ENCODE measurements at places on chromosomes 11 and 22.

DNA sequence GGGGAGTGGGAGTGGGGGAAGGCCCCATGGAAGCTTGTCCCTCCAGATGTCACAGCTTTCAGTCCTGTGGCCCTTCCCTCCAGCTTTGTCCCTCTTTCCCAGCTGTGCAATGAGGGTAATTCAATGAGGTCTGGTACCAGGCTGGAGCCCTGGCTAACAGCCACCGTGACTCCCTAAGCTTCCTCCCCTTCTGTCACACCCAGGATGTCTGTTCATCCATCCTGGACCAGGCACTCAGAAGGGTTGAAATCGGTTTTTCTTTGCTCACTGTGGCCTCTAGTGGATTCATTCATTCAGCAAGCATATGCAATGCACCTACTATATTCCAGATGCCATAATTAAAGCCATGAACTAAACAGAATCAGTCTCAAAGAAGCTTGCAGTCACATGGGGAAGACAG lies 38.7 kb downstream of the SYT13 start:
- DNase-seq, result no peak

- no peak for DNase-seq
Observed at GRCh38 chr11:105456950-105457349, 152.9 kb upstream of the GRIA4 start.

DNA sequence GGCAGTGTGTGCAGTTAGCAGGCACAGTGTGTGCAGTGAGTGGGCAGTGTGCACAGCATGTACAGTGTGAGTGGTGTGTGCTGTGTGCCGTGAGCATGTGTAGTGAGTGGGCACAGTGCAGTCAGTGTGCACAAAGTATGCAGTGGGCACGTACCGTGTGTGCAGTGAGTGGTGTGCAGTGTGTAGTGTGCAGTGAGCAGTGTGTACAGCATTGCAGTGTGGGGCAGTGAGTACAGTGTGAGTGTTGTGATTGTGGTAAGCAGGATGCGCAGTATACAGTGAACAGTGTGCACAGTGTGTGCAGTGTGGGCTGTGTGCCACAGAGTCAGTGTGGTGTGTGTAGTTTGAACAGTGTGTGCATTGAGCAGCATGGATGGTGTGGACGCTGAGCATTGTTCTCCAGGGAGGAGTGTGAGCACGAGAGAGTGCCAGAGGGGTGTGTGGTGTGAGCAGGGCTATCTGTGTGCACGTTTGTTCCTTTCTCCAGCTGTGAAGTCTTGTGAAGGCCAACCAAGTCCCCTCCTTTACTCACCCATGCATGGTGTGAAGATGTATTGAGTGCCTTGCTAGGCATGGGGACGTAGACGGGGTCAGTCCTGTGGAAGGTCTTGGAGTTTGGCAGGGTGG lies 3.0 kb downstream of the SHANK3 start:
- no peak for DNase-seq

DNA sequence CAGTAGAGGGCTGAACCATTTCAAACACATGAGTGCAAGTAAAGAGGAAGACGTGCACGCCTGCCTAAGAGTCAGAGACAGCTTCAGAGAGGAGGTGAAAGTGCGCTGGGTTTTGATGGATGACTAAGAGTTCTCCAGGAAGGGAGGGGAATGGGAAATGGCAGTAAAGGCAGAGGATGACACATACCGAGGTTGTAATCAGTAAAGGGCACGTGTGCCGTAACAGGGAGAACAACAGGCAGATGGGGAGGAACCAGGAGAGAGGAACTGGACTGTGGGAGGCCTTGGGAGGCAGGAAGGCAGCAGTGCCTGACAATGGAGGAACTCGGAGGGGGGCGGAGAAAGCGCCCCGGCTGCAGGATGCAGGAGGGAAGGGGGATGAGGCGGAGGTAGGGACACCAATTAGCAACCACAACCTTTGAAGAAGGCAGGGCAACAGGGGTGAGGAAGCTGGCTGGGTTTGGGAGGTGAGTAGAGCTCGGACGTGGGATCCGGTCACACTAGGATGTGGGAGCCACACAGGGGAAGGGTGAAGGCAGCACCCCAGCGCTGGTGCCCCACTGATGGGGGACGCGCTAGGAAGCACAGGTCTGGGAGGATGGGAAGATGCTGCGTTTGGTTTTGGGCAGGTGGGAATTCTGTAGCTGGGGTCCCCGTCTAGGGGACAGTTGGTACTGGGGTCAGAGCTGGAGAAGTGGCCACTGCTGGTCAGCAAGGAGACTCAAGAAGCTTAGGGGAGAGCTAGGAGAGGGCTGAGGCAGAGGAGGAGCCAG lies 67.4 kb downstream of the SCUBE1 start:
- no peak for DNase-seq

GRCh38 chr11:102546427-102546826 lies 15.9 kb upstream of the MMP7 start:
- DNase-seq, result no peak

DNA sequence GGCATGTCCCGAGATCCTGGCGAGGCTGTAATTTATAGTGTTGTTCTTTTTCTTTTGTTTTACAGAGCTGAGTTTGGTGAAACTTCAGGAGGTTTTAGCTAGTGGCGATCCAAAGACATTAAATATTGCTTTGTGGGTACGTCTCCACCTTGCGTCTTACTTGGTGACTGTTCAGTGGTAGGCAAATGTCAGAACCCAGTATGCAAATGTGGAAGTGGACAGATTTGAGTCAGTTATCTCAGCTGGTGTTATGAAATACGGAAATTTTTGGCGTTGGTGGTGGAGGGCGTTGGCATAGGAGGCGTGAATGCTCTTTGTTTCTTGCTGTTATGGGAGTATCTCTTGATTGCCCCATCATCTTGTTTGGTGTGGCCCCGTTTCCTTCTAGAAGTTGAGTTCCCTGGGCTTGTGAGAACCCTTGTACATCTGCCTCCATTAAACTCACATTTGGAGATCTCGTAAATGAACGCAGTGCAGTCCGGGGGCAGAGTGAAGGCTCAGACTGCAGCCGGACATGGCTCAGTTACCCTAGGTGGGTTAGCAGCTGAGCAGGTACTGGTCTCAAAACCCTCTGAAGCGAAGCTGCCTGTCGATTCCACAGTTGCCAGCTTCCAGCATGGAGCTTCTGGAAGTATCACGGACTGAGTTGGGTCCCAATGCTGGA lies 39.9 kb downstream of the PTPRJ start:
- no peak for DNase-seq

DNA sequence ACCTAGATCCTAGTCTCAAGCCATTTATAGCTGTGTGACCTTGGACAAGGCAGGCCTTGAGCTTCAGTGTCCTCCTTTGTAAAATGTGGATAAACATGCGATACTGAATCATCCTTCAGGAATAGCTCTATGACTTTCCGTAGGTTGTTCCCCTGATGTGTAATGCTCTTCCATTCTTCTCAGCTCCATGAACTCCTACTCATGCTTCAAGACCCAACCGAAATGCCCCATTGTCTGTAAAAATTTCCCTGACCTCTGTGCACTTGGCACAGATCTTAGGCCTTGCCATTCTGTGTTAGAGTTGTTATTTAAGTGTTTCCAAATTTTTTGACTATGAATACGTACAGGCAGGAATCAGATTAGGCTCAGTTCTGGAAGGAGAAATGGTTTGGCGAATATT lies 3.3 kb upstream of the BEST1 start:
- DNase-seq, result no peak

- DNase-seq, result no peak
Observed at GRCh38 chr11:62410972-62411371, 7.9 kb upstream of the SCGB1A1 start.

DNA sequence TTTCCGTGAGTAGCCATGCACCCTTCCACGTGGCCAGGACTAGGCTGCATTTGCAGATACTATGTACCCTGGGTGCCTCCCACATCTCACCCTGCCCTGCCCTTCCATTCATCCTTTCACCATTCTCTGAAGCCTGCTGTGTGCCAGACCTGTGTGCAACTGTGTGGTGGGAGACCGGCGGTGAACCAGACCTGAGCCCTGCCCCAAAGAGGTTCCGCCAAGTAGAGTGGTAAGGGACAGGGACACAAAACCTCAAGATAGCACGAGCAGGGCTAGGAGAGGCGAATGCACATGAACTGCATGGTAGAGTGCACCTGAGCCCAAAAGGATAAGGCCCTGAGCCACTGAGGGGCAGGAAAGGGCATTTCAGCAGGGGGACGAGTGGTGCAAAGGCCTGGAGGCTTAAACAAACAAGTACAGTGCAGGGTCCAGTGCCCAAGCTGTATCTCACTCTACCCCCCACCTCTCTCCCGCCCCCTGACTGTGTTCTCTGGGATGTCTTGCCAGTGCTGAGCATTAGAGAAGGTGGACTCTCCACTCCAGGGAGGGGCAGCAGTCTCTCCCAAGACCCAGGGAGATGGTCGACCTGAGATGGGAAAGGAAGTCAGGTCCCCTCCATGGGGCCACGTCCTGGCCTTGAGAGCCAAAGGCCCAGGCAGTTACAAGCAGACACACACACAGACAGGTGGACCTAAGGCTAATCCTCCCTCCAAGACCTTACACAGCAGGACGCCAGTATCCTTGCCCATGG lies 14.1 kb upstream of the ARAP1 start:
- DNase-seq, result no peak

GRCh38 chr11:111231836-111232235 lies 13.7 kb upstream of the POU2AF2 start:
- no peak for DNase-seq

DNA sequence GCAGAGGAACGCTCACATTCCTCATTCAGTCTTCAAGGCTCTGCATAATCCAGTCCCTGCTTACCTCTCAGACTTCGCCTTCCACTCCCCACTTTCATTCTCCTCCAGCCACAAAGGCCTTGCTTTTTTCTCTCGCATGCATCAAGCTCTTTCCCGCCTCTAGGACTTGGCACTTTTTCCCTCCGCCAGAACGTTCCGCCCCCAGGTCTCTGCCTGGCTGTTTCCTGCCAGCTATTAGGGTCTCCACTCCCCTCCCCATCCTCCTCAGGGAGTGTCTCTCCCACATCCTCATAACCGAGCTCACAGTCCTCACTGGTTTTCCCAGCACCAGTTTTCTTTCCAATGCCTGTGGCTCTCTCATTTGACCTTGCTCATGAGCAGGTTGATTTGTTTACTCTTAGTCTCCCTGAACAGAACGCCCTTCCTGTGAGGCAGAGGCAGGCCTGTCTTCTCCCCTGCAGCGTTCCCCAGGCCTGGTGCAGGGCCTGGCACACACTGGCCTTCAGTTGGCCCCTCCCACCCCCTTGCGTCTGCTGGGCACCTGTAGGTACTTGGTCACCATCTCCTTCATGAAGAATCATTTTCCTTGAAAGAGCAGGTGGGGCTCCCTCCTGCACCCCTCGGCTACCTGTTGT lies 75.2 kb downstream of the RTL6 start:
- DNase-seq, result no peak

- no peak for DNase-seq
Observed at GRCh38 chr22:34036931-34037330, 116.7 kb upstream of the LARGE1 start.

GRCh38 chr11:60995798-60996197 lies 24.3 kb downstream of the CD6 start:
- no peak for DNase-seq

GRCh38 chr11:19276859-19277808 lies 36.4 kb upstream of the E2F8 start:
- DNase-seq, result no peak

DNA sequence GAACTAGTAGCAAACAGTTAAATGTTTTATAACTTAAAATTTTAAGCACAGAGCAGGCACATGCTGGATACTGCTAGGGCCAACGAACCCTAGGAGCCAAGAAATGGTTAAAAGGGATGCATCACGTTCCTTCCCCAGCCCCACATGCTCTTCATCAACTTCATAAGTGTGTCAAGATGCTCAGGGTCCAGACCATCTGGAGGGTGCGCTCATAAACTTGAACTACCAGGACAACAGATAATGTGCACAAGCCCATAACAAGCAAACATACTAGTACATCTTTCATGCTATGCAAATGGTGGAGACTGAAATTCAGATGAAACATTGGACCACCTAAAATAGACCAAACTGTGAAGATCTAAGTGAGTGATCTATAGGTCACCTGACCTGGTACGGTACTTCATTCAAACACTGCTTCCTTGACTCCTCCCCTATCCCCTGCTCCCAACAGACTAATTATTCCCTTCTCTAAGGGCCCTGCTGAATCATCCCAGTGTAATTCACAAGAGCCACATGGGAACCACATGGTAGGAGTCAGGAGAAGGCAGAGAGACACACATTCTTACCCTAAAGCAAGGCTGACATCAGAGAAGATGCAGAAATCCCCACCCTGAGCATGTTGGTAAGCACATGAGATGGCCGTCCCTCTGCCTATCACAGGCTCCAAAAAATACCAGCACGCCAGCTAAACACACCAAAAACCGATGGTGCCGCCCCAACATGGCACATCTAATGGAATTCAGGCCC lies 83.9 kb downstream of the ETS1 start:
- no peak for DNase-seq

DNA sequence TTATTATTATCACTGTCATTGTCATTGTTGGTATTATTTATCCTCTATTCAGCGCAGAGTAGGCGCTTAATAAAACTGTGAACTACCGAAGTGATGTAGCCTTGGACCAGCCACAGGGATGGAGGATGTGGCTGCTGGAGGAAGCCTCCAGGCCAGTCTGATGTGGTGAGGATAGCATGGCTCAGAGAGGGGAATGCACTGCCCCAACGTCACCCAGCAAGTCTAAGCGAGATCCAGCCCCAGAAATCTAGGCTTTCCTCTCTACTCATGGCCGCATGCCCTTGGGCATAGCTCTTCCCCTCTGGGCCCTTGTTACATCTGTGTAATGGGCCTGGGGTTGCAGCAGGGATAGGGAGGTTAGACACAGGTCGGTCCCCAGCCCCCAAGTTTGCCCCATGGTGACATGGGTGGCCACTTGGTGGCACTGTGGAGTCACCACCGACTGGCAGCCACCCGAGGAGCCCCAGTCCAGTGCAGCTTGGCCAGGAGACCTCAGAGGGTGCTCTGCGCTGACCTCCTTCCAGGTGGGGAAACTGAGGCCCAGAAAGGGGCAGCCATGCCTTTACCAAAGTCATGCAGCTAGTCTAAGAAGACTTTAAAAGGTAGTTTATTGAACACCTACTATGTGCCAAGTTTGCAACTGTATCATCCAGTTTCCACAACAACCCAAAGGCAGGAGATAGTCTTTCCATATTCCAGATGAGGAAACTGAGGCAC lies 395.7 kb downstream of the MN1 start:
- no peak for DNase-seq

- DNase-seq, result no peak
Observed at GRCh38 chr11:35066783-35067423, 72.1 kb upstream of the CD44 start.

All from NCI-H345 (cell line).